NCI-H1417 (cell line): ENCODE measurements at places on chromosomes 6 and 20.
A peak's percentile ranks its signal among the peaks of the same experiment; 100 is the strongest.

DNA sequence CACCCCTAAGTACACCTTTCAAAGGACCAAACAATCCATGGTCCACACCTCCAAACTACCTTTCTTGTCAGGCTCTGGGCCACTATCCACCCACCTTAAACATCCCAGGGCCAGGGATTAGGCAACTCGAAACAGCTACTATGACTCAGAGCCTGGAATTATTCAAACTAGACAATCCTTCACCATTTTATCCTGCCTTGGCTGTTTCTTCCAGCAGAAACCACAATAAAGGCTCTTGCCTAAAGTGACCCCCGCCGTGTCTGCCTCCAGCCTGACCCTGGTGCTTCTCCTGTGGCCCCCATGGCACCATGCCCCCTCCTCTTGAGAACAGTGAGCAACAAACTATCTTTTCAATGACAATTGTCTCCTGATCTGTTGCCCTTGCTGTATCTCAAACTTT is 195.5 kb downstream of the EPM2A start:
- DNase-seq: no peak

GRCh38 chr6:107179004-107179403 is 63.7 kb upstream of the BEND3 start:
- DNase-seq: peak; percentile 33

GRCh38 chr20:39124064-39124463 is 161.9 kb downstream of the DHX35 start:
- DNase-seq: no peak

- peak; percentile 26 for DNase-seq
Measured at GRCh38 chr6:97282238-97282725, 734 bp downstream of the MMS22L start.

GRCh38 chr6:161211380-161212035 is 62.4 kb downstream of the AGPAT4 start:
- no peak for DNase-seq

- DNase-seq: no peak
Measured at GRCh38 chr6:45474376-45474775, 96.6 kb upstream of the SUPT3H start.

DNA sequence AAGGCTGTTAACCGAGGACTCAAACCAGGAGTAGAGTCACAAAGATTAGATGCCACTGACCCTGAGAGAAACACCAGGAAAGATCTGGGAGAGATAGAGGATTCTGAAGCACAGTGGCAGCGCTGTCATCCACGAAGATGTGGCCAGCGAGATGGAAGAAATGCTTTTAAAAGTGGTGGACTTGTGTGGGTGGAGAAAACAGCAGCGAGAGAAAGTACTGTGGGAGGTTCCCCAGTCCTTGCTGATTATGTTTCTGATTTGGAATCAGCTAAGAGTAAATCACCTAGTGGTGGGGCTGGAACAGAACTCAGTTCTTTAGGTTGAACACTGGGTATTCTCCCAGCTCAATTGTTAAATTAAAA is 435 bp upstream of the ZNF322 start:
- DNase-seq: peak; percentile 30

DNA sequence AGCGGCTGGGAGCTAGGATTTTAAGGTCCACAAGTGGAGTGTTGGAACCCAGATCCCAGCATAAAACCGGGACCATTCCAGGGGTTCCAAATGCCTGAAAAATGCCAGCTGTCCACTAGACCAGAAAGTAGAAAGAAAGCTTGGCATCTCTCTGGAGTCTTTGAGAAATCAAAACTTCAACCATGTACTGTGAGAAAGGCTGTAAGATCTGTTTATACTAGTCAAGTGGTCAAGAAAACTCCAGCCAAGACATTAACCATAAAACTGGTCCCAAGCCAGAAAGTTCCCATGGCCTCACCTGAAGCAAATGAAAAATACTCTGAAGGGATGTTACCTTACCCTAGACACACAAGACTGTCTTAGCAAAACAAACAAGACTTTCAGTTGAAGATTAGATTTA is 112.6 kb downstream of the DCDC2 start:
- no peak for DNase-seq

DNA sequence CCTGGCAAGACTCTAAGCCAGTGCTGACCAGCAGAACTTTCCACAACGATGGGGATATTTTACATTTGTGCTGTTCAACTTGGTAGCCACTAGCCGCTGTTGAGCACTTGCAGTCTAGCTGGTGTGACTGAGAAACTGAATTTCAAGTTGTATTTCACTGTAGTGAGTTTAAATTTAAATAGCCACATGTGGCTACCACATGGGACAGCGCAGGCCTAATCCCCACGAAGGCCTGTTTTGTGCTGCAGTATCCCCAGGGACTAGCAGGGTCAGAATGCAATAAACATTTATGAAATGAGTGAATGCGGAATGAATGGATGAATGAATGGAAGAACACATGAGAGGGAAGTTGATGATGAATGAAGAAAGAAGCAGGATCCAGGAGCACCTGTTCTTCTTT is 115.8 kb downstream of the TRERF1 start:
- no peak for DNase-seq

GRCh38 chr6:130697271-130697994 is 129.8 kb upstream of the SMLR1 start:
- DNase-seq: no peak

DNA sequence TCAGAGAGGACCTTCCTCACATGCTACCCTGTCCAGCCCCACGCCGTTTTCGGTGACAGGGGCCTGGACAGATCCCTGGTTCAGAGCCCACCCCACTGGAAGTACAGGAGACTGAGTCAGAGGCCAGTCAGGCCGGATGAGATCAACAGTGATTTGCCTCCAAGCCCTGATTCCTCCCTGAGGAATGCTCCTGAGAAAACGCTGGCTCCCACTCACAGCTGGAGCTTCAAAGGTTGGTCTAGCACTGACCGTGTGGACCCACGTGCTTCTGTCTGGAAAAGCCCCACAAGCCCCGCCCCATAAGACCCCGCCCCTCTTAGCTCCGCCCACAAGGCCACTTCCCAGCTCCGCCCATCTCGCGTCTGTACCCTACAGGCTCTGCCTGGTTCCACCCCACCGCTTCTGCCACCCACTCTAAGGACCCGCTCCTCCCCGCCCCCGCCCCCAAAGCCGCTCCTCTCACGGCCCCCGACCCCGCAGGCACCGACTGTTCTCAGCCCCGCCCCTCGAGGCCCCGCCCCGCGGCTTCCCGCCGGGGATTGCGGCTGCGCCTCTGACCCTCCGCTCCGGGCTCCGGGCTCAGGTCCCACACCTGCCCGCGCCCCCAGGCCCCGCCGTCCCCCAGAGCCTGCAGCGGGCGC is 64.9 kb upstream of the BHLHE23 start:
- peak; percentile 93 for DNase-seq

- no peak for DNase-seq
Measured at GRCh38 chr6:28553986-28554881, 28.6 kb downstream of the GPX5 start.

DNA sequence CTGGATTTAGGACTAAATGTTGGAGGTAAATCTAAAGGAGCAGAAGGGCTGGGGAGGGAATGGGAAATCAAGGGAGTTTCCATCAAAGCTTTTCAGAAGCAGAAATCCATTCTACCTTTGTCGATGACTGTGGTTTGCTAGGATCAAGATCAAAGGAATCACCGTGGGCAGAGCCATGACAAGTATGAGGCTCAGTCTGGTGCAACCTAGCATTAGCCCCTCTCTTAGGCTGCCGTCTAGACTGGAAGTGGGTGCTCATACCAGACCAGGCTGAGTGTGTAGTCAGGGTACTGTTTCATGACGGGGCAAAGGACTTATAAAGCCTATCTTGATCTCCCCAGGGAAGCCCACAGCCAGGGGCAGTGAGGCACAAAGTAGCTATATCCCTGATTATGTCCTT is 120.5 kb downstream of the BMP2 start:
- DNase-seq: no peak

DNA sequence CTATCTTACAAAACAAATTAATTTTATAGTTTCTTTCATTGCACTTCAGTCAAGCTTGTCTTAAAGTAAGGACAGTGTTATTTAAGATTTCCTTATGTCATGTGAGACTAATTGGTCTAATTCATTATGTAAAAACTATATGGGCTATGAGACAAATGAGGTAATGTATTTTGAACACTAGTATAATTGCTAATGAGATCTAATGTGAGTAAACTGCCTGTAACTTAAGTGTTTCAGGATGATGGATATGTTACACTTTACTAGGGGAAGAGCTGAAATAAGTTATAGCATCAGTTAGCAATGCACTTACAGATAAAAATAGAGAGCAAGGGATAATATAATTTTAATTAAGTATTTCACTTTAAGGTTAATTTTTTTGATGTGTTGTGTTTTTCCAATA is 386.3 kb upstream of the MAP3K7 start:
- no peak for DNase-seq

GRCh38 chr6:107274288-107274687 is 159.0 kb upstream of the BEND3 start:
- DNase-seq: no peak

GRCh38 chr20:56826306-56826704 is 197.2 kb downstream of the TFAP2C start:
- DNase-seq: no peak

GRCh38 chr6:104428184-104428583 is 431.5 kb downstream of the HACE1 start:
- peak; percentile 13 for DNase-seq

DNA sequence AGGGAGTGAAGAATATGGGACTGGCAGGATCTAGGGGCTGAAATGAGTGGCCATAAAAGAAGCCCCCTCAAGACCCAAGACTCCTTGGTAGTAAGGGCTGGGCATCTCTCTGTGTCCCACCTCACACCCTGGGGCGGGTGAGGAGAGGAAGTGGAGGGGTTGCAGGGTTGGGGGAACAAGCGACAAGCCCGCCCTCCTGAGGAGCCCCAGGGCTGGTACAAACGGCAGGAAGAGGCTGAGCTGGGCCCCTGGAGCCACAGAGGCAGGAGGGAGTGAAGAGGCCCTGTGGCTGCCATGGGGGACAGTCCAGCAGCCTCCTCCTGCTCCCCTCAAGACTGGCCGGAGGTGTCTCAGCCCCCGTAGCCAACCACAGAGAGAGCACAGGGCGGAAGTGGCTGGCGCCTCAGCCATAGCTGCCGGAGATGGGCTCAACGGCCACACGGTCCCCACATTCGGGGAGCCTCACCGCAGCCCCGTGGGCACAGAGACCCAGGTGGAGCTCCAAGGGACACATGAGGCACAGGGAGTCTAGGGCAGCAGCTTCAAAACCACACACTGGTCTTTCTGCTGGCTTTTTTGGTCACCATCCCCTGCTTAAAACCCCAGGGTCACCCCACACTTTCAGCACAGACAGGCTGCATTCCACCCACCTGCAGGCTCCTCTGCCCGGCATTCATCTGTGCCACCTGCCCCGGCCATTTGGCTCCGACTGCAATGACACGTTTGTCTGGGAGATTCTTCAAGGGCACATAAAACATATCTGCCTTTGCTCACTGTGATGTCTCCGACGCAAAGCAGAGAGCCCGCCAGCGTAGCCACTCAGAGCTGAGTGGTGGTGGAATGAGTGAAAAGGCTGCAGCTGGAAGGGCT is 524 bp downstream of the C20orf203 start:
- peak; percentile 47 for DNase-seq

- DNase-seq: no peak
Measured at GRCh38 chr6:128413291-128413690, 107.1 kb downstream of the PTPRK start.

GRCh38 chr6:83517500-83517899 is 5.2 kb downstream of the PRSS35 start:
- DNase-seq: peak; percentile 40

DNA sequence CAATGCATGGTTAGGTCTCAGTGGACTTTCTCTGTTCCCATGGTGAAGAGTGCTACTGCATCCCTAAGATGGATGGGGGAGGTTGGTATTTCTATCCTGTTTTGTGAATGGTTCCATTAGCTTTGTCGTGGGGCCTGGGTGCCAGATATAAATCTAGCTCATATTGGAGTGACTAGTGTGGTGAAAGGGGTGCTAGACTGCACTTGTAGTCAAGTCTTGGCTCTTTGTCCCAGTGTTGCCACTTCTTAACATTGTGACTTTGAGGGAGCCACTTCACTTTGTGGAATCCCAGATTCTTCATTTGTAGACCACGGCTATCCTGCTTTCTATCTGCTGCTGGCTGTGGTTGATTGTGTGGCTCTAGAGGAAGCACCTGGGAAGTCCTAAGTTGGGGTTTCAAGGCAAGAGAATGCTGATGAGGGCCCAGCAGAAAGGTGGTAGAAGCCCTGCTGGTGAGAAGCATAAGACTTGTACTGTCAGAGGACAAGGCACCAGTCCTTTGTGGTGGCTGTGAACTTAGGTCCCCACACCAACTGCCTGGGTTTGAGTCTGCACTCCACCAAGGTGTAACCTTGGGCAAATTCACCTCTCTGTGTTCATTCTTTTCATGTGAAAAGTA is 44.1 kb downstream of the VAPB start:
- no peak for DNase-seq

GRCh38 chr6:39657355-39658135 is 67.7 kb downstream of the KIF6 start:
- no peak for DNase-seq

- peak; percentile 89 for DNase-seq
Measured at GRCh38 chr6:148747471-148748165, 788 bp downstream of the UST start.

DNA sequence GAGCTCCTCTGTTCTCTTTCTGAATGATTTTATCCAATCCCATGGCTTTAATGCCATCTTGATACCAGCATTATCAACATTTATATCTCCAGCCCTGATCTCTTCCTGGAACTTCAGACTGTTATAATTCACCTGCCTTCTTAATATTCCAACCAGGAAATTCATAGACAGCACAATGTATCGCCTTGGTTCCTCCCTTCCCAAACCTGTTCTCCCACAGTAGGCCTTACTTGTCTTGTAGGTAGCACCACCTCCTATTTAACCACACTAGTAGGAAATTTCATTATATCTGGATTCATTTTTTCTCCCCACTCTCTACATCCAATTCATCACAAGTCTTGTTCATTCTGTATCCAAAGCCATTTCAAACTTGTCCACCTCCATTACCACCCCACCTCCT is 106.3 kb upstream of the SHLD1 start:
- no peak for DNase-seq

GRCh38 chr6:20729086-20729485 is 194.8 kb downstream of the CDKAL1 start:
- no peak for DNase-seq

GRCh38 chr20:46122071-46122470 is 4.0 kb downstream of the CD40 start:
- no peak for DNase-seq

- peak; percentile 80 for DNase-seq
Measured at GRCh38 chr20:43681468-43681942, 14.6 kb downstream of the MYBL2 start.

- no peak for DNase-seq
Measured at GRCh38 chr6:105896052-105896820, 189.9 kb upstream of the PRDM1 start.
